A549 treated with ZK216348 at 1 μM for 4 hours (cell line): ENCODE measurements at places on chromosomes 1 and 21. TPM values are rescaled to one million over a fixed set of nuclear protein-coding genes. Genes with fewer than 3 reads are reported as not detected.

KCNT2 gene
- total RNA-seq: 0.08 to 0.10 TPM in 2 of 5 replicates, not detected in the others

IL19 gene
- not detected in 5 replicates for total RNA-seq

RUNX1 gene
- 6.5 to 11.3 TPM (median 8.6 TPM) in 5 replicates for total RNA-seq

WNT2B gene
- 0.08 to 0.29 TPM (median 0.22 TPM) in 5 replicates for total RNA-seq
